Upper lobe of left lung (tissue), 6 donors: ENCODE measurements at places on chromosomes 12 and 14. TPM values are rescaled to one million over a fixed set of nuclear protein-coding genes. Genes with fewer than 3 reads are reported as not detected.

The SLC16A7 gene
- 35.6 TPM for total RNA-seq

The OTX2 gene
- total RNA-seq, result not detected

The PLEKHG3 gene
- total RNA-seq, result 37.4 TPM

The TMPO gene
- total RNA-seq, result 69.0 TPM

The NGB gene
- total RNA-seq, result 0.30 TPM

The C12orf50 gene
- 0.11 TPM for total RNA-seq

The C14orf119 gene
- 52.5 TPM for total RNA-seq

- DNase-seq, result no peak
Measured at GRCh38 chr12:119704065-119704747, 36.3 kb downstream of the PRKAB1 start.

DNA sequence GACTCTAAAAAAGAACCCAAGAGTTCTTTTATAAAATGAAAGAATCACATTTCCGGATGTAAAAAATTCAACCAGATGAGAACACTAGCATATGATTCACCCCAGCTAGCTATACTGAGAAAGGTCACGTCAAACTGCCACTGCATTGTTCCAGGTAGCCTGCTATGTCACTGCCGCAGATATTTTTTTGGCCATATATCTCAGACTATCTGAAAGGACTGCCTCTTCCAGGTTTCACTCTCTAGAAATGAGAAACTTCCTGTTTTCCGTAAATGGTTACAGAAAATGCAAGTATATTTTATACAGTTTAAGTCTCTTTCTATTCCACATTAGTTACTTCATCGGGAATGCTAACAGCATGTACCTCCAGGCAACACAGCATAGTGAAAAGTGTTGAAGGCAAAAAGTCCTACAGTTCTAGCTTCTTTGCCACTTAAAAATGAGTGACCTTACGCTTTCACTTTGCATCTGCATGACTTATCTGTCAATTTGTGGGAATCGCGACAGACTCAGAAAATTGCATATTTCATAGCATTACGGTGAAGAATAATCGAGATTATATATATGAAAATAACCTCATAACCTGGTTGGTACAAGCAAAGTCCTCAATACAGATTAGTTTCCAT, 105.2 kb downstream of the MED13L start:
- no peak for DNase-seq

- no peak for DNase-seq
Measured at GRCh38 chr14:72645706-72646105, 248.2 kb downstream of the DPF3 start.

DNA sequence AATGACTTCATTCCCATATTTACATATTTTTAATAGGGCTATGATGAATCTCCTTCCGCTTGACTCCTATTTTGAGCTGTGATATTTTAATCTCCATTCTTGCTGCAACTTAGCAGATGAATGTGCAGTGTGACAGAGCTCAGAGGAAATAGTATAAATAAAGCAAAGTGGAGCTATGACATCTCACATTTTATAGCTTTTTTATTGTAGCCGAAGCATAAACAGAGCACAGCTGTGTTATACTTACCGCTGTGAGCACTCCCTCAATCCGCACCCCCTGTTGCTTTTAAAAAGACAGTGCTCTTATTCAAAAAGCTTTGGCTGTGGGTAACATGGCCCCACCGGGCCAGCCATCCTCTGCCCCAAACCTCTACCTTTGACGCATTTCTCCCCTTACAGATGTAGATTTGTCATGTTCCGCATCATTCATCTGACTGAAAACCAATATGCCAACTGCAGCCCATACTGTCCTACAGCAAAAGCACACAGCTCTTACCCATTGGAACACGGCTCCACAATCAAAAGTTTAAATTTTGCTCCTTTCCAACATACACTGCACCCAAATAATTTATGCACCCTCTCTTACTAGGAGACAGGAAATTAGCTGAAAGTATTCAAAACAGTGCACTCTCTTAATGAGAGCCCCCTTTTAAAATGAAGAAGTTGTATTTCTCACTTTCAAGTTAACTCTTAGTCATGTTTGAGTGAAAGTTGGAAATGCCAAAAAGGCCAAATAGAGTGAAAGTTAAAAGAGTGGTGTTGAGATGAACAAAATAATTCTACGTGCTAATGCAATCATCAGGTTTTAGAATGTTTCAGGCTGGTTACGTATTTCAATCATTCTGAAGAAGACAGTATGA, 429.3 kb upstream of the SOX5 start:
- DNase-seq, result no peak

DNA sequence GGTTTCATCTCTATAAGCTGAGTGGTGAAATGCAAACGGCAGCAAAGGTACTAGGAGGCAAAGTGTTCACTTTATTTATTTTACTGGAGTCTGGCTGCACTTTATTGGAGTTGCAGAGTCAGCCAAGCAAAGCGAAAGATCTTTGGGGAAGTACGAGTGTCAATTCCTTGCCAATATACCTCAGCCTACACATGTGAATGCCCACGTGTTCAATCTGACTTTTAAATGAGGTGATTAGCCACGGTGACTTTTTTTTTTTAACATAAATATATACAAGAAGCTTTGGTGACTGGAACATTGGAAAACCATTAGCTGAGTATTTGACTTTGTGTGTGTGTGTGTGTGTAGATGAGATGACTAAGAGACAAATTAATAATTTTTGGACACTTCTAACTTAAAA, 178.8 kb downstream of the NTS start:
- no peak for DNase-seq

DNA sequence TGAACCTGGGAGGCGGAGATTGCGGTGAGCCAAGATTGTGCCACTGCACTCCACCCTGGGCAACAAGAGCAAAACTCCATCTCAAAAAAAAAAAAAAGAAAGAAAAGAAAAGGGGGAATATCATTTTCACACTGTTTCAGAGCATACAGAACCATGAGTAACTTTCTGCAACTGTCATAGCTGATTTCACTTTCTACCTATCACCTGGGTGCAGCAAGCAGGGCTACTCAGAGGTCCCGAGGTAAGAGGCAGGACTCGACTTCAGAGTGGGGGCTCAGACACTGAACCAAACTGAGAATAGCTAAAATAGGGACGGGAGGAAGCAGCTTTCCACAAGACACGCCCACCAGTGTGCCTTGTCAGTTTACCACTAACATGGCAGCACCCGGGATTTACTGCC, 29.8 kb downstream of the OR10P1 start:
- no peak for DNase-seq

- DNase-seq, result no peak
Measured at GRCh38 chr14:95215094-95215725, 57.9 kb upstream of the DICER1 start.

DNA sequence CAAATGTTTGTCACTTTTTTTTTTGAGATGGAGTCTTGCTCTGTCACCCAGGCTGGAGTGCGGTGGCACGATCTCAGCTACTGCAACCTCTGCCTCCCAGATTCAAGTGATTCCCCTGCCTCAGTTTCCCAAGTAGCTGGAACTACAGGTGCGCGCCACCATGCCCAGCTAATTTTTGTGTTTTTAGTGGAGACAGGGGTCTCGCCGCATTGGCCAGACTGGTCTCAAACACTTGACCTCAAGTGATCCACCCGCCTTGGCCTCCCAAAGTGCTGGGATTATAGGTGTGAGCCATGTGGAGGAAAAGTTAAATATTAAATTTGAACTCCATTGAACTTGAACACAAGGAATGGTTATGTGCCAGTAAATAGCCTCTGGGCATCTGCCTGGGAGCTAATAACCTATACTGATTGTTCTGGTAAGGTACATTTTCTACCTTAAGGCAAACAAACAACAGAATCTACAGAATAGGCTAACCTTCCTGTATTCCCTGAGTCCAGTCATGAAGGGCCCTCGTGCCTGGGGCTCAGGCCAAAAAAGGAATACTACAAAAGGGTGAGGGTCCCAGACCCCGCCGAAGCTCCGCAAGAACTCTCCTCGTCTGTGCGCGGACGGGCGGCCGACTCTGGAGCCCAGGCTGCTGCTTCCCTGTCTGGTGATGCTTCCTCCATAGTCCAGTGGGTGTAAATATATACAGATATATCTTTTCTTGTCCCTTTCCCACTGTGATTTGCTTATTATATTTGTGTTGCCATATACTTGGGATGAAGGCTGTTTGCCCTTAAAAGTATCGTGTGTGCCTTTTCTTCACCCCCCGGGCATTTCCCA, 74.0 kb upstream of the EIF5 start:
- peak; percentile 84 for DNase-seq

GRCh38 chr12:46942579-46942978, 116.8 kb upstream of the SLC38A4 start:
- no peak for DNase-seq

GRCh38 chr12:108694812-108695278, 36.5 kb downstream of the CORO1C start:
- no peak for DNase-seq

GRCh38 chr12:52944683-52945388, 4.1 kb upstream of the KRT18 start:
- DNase-seq, result no peak

- DNase-seq, result no peak
Measured at GRCh38 chr14:102089621-102090343, 2.9 kb upstream of the HSP90AA1 start.
